ENCODE measurements at places on chromosomes 6 and 20.

DNA sequence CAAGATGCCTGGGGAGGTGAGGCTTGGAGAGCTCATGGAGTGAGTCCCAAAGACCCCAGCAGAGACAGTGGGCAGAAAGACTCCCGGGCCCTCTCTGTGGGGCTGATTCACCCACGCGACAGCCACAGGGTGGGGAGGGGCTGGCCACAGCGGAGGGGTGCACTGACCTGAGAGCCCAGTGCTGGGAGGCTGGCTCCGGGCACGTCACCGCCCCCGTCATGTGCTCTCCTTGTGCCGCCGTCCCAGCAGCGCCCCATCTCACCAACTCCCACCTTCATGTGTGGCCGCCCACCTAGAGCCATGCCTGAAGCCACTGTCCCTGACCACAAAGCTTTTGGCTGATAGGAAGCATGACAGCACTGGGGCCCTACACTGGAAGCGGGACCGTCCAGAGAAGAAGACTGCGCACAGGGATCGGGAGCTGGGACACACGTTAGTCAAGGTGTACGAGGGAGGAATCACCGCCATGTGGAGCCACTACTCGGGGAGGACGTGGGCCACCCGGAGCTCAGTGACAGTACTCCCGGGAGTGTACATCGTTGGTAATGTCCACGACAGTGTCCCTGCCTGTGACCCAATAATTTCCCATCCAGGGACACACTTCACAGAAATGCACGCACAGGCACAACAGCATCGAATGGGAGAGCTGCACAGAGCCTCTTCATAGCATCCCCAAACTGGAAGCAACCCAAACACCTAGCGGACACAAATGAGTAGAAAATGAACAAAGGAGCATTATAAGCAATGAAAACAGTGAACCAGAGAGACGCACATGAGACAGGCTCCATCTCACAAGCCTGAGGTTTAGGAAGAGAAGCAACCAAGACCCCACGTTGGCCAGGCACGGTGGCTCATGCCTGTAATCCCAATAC is 28.4 kb upstream of the FOXC1 start:
- no peak for DNase-seq

DNA sequence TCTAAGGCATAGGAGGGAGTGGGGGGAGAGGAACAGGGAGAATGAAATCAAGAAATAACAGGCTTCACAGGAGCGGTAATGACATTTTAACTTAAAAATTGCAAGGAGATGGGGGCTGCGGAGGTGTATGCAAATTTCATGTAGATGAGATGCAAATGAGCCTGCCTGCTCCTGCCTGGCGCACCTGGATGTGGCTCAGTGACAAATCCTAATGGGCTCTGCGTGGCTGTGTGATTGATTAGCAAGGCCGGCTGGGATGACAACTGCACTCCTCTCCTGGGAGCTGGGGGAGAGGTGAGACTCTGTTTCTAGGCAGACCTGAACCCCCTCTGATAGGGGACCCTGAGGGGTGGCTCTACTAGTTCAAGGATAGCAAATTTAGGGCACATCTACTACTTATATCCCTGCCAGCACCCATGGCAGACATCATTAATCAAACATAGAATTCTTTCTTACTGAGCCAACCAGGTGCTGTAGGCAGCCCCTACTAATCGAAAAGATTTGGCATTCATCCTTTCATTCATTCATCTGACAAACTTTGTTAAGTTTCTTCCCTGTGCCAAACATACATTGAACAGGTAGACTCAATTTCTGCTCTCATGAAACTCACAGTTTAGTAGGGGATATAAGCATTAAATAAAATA is 38.4 kb upstream of the TGM2 start:
- no peak for DNase-seq

DNA sequence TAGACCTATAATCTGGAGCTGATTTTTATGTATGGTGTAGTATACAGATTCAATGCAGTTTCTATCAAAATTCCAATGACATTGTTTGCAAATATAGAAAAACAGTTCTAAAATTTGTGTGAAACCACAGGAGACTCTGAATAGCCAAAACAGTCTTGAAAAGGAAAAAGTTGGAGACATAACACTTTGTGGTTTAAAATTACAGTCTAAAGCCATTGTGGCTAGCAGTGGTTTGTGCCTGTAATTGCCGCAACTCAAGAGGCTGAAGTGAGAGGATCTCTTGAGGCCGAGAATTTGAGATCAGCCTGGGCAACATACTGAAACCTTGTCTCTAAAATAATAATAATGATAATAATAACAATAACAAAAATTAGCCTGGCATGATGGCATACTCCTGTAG is 213.7 kb downstream of the CDKAL1 start:
- DNase-seq, result no peak

- no peak for DNase-seq
These were observed 40.6 kb downstream of the NOL7 start for GRCh38 chr6:13655700-13656099.

DNA sequence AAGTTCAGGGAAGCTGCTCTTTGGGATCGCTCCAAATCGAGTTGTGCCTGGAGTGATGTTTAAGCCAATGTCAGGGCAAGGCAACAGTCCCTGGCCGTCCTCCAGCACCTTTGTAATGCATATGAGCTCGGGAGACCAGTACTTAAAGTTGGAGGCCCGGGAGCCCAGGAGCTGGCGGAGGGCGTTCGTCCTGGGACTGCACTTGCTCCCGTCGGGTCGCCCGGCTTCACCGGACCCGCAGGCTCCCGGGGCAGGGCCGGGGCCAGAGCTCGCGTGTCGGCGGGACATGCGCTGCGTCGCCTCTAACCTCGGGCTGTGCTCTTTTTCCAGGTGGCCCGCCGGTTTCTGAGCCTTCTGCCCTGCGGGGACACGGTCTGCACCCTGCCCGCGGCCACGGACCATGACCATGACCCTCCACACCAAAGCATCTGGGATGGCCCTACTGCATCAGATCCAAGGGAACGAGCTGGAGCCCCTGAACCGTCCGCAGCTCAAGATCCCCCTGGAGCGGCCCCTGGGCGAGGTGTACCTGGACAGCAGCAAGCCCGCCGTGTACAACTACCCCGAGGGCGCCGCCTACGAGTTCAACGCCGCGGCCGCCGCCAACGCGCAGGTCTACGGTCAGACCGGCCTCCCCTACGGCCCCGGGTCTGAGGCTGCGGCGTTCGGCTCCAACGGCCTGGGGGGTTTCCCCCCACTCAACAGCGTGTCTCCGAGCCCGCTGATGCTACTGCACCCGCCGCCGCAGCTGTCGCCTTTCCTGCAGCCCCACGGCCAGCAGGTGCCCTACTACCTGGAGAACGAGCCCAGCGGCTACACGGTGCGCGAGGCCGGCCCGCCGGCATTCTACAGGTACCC is at the start of gene ESR1:
Gene ESR1 (plus strand): TSS at position 170 of the 858 bp plus-strand sequence. CDS start 231 bp downstream, at position 401.
- DNase-seq, result no peak

DNA sequence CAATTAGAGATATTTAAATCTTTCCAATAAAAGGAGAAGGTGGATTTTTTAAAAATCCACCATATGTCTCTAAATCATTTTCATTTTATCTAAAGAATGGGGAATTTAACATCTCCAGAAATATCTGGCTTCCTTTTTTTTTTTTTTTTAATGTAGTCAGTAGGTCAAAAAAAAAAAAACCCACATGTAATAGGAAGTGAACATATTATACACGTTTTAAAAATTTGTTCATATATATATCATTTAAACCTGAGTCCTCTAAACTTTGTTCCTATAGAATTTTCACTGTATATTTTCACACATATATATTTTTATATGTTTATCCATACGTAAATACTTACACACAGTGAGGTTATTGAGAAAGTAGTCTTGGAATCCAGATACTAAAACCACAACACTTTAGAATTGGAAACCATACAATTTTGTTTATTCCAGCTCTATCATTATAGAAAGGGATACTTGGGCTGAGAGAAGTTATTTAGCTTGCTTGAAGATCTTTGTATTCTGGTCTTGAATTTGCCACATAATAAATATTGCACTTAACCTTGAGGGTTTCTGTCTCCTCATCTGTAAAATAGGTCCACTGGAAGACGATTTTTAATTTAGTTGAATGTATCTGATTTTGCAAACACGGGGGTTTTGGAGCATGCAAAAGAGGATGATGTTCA is 62.1 kb upstream of the ZNF217 start:
- DNase-seq, result no peak
